ENCODE measurements at places on chromosomes 6 and 20.

DNA sequence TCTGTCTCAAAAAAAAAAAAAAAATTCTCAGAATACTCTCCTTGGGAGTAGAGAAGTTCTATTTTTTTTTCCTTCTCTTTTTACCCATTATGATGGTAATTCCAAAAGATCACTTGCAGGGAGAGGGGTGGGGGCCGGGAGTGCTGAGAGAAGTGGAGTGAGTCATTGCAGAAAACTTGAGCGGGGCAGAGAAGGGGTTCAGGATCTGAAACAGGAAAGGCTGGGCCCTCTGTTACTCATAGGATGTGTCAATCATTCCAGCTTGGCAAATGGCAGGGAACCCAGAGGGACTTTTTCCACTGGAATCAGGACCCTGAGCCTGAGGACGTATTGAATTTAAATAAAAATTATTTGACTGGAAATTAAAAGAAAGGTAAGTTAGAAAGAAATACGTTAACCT is 111.4 kb upstream of the ARMC2 start:
- no peak for DNase-seq

GRCh38 chr20:37926612-37927011 is 23.7 kb downstream of the VSTM2L start:
- DNase-seq = no peak

DNA sequence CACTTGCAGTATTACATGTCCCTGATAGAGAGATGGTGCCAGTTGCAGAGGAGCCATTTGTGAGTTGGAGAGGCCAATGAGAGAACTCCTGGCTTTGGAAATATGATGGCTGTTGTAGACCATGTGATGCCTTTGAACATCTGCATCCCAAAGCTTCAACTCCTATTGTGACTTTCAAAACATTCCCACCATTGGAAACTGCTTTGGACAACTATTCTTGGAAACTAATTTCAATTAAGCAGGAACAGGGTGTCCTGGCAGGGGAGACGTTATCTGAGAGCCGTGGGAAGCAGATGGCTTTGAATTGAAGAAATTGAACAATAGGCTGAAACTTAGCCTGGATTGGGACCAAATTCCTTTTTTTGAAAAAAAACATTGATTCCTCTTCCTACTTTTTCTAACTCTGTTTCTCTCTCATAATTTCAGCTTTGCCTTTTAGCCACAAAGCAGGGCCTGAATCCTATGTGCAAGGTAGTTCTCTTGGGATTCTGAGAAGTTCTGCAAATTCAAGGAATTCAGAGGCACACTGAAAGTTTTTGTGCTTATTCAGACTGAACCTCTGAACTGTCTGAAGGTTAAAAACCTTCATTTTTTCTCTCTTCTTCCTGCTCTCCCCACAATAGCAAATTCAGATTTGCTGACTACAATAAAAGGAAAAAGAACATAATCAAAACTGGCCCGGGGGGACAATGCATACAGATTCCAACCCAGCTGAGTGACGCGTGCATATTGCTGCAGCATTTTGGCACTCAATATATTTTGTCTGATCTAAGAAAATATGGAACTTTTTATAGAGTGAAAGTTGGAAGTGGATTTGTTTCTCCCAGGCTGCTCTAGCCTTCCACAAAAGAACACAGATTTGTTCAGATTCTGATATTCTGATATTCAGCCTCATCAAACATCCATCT is 720.4 kb upstream of the CHD6 start:
- DNase-seq = peak; percentile 85

- DNase-seq = no peak
These were observed 120.8 kb downstream of the CEBPB start for GRCh38 chr20:50311308-50312001.

DNA sequence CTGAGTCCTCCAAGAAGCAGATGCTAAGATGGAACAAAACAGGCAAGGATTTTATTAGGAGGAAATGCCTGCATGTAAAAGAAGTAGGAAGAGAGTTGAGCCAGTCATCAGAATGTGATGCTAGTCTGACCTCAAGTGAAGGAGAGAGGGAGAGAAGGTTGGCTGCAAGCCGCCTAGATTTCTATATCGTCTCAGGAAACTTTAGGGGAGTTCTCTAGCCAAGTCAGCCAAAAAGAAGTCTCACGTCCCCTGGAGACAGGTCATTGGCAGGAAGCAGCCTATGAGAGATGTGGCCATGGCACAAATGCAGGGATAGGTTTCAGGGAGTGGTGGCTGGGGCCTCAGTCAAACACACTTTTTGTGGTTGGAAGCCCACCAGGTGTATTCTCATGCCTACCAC is 378.0 kb downstream of the CD109 start:
- peak; percentile 35 for DNase-seq

GRCh38 chr6:143783077-143783476 is 60.1 kb upstream of the LTV1 start:
- DNase-seq = no peak

GRCh38 chr20:3297079-3297378 is 58.0 kb upstream of the SLC4A11 start:
- no peak for DNase-seq

DNA sequence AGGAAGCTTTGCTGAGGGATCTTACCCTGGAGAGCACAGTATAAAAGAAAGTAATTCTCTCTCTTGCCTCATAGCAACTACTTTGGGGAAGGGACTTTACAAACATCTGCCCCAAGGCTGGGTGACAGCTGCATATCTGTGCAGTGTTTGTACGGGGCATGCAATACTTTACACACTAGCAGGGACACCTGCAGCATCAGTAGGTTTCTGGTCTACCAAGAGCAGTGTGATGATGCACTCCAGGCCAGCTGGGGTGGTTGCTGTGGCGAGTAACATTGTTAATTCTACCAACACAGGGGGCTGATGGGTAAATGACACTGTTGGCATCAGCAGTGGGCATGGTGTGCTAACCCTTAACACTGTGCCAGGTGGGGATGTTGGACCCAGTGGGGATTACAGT is 48.0 kb downstream of the ADTRP start:
- no peak for DNase-seq

GRCh38 chr20:59770851-59771250 is 162.6 kb downstream of the SYCP2 start:
- DNase-seq = no peak

DNA sequence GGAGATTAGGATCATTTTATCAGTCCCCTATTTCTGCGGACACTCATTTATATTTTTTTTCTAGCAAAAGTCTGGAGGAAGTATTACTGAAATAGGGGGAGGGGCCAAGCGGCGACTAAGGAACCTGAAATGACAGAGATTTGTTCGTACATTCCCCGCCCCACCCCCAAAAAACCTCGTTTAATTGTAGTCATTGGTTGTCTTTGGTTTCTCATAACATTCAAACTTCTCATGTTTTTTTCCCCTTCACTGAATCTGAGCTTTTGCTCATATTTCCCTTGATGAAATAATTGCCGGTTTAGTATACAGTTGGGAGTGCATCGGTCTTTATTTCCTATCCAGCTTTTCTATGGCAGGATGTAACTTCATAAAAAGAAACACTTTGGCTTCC is 768 bp upstream of the FYN start:
- DNase-seq = peak; percentile 42

DNA sequence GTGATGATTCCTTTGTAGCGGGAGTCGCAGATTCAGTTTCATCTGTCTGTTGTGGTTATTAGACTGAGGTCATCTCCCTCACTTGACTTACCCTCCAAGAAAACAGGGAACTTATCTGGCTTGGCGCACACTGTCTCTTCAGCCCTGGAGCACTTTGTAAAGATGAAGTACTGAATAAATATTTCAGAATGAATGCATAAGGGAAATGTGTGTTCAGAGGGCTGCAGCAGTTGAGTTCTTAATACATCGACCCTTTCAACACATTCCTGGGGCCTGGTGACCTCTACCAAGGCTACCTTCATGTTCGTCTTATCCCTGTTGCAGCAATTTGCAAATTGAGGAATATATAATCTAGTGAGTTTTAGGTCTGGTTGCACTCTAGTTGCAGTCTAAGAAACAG is 652.5 kb upstream of the AGPAT4 start:
- no peak for DNase-seq

GRCh38 chr6:48032151-48032550 is 78.8 kb downstream of the PTCHD4 start:
- DNase-seq = peak; percentile 47

DNA sequence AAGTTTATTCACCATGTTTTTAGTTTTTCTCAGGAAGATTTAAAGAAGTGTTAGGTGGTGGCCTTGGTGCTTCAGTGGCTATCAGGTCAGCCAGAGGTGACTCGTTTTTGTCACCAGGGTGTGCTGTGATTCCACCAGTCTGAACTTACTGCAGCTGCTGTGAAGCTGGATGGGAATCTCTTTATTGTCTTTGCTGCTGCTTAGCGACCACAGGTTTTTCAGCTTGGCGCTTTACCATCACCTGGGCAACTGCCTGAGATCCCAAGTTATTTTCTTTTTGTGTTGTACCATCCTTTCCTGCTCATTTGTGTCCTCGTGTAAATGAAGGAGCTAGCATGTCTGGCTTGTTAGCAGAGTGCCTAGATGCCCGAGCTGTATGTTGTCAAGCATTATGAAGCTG is 146.9 kb downstream of the MACROD2 start:
- DNase-seq = peak; percentile 62

DNA sequence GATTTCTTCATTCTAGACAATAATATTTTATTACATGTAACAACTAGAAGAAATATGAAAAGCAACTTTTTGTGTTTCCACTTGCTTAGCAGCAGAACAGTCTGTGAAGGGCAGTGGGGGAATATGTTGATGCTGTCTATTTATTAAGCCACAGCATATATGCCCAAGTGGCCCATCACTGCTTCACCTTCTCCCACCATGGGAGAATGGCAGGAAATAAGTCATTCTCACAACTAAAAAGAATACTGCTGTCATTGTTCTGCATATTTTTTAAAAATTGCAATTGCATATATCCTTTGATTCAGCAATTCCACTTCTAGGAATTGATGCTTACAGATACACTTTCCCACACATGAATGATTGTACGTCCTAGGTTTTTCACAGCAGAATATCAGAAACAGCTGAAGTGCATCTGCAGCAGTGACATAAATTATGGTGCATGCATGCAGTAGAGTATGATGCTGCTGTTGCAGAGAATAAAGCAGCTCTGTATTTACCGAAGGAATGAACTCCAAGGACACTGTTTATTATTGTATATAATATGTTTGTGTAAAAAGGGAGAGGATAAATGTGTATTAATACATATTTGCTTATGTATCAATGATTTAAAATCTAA is 26.8 kb downstream of the KIF3B start:
- DNase-seq = no peak

- DNase-seq = no peak
These were observed 253.9 kb downstream of the FARS2 start for GRCh38 chr6:5515200-5515599.

Measured in right hindlimb (tissue), 1 donor.